ENCODE measurements at places on chromosomes 4 and X.

DNA sequence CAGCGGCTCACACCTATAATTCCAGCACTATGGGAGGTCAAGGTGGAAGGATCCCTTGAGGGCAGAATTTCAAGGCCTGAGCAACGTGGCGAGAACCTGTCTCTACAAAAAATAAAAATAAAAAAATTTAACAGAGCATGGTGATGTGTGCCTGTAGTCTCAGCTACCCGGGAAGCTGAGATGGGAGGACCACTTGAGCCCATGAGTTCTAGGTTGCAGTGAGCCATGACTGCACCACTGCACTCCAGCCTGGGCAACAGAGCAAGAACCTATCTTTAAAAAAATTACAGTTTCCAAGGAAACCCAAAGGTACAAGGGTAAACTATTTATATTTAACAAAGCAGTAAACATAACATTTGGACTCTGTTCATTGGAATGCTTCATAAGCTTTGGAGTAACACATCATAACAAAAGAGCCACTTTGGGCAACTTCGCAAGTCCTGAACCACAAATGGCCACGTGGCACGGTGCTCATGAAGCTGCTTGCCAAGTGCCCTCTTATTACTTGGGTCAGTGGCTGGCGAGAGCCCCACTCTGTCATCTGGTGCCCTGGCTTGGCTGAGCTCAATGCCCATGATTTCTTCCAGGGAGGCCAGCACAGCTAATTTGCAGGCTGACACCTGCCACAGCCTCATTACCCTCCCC lies 165.6 kb downstream of the SH3KBP1 start:
- no peak for DNase-seq

GRCh38 chr4:97587912-97588311 lies 555.4 kb downstream of the STPG2 start:
- DNase-seq = no peak

- DNase-seq = no peak
These were observed 283.2 kb downstream of the DCHS2 start for GRCh38 chr4:154208424-154208823.

DNA sequence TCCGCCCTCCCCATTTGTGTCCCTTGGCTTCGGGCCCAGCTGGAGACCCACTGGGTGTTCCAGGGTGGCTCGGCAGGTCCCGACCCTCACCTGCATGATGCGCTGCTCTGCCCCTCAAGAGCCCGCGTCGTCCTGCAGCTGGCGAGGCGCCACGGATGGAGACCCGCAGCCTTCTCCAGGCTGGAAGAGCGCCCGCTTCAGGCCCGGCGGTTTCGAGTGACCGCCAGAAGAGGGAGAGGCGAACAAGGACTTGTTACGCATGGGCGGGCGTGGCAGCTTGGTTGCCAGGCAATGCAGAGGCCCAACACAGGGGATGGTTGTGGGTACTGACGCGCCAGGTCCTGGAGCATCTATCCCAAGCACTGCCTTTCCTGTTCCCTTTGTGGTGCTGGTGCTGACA lies at the start of gene PDCL2:
PDCL2 (minus strand) TSS at position 232 of the 400 bp plus-strand sequence; CDS start at position 96, 136 bp downstream.
- DNase-seq = no peak

DNA sequence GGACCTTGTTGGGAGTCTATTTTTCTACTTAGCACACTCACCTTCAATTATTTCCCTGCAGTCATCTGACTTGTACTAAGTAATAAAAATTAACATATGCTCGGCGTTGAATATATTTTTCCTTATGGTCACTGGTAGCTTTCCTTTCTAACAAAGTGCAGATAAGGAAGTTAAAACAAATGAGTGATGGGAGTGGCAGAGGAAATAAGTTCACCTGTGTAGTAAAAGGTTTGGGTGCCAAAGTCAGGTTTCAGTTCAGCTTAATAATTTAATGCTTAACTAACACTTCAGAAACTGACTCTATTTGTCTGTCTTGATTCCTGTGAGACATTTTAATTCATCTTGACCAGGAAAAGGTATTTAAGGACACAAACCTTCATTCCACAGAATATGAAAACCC lies 184.4 kb downstream of the PCDH7 start:
- DNase-seq = no peak

DNA sequence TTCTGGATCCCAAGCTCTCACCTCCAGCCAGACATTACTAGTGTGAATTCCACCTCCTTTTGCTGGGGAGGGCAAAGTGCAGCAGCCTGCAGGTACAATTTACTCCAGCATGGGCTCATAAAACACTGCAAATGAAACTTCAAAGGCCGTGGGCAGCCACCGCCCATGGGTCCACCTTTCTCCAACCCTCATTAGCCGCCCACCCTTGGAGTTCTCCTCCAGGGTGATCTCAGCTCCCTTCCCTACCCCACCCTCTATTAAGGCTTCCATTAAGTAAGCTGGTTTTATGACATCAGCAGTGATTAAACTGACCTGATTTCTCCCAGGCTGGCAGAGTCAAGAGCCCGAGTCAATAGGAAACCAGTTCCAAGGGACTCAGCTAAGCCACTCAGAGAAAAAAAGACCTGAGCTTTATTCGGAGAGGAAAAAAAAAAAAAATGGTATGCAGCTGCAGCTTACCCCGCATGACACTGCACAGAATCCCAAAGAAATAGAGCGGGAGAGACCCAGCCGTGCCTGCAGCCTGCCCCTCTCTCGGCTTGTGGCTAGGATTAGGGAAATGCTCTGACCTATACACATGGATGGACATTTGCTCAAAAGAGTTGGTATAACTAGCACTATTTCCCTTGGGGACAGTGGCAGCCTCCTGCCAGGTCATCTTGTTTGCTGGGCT lies 319.6 kb downstream of the PTTG2 start:
- DNase-seq = no peak

- no peak for DNase-seq
These were observed 219.0 kb upstream of the GIMD1 start for GRCh38 chr4:106587558-106587957.
